Fibroblast of villous mesenchyme (primary cell): ENCODE measurements at places on chromosomes 1 and 21. TPM values are rescaled to one million over a fixed set of nuclear protein-coding genes. Genes with fewer than 3 reads are reported as not detected.

The CD34 gene
- 0.32 and 0.43 TPM in 2 replicates for total RNA-seq

The S100A7A gene
- total RNA-seq: not detected in 2 replicates

The ITLN1 gene
- total RNA-seq: not detected in 2 replicates

The TRIM67 gene
- not detected in 2 replicates for total RNA-seq

The CFAP45 gene
- 0.32 and 0.43 TPM in 2 replicates for total RNA-seq

The GBP4 gene
- total RNA-seq: 14.2 and 44.5 TPM in 2 replicates

DNA sequence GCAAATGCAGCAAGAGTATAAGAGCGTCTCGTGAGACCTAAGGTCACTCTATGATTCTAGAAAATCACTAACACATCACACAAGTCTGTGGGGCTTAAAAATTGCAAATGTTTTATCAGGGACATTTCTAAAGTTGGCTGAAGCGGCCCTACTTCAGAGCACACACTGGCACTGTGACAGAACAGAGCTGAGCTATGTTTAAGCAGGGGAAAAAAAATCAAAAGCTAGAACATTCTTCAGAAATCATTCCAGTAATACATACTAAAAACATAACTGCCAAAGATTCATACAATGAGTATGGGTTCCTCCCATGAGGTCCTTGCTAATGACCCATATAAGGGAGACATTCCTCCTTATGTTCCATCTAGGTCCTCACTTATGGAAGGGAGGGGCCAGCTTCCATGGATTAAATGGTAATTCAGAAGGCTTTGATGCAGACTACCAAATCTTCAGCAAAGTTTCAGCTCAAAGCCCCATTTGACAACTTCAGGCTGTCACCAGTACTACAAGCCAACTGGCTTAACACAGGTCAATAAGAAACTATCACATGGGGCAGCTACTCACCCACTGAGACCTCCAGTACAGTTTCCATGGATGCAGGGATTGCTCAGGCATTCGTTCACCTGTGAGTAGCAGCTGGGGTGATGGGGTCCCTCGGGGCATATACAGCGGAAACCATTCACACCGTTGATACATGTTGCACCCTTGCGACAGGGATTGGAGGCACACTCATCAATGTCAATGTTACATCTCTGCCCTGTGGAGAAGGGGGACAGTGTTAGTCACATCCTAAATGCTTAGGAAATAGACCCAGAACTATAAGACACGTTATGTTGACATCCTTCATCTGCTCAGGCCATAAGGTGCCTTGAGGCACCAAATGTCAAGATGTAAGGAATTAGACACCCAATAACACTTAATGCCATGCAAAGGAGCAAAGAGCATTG, 58.4 kb upstream of the ADAM30 start:
- no peak for DNase-seq

DNA sequence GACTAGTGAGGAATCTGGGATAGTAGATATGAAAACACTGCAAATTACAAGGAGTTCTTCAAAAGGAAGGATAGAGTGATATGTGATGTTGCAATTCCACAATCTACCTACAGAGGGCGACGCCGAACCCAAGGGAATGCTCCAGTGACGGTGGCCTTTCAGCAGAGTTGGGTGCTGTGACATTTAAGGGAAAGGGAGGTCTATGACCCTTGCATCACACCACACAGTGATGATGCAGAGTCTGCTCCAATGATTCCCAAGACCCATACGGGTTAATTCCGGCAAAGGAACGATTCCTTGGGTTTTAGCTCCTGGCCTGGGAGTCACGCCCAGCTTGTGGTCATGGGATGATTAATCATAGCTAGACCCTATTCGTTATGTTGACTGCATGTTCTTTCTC, 123.0 kb upstream of the IGSF21 start:
- no peak for DNase-seq

DNA sequence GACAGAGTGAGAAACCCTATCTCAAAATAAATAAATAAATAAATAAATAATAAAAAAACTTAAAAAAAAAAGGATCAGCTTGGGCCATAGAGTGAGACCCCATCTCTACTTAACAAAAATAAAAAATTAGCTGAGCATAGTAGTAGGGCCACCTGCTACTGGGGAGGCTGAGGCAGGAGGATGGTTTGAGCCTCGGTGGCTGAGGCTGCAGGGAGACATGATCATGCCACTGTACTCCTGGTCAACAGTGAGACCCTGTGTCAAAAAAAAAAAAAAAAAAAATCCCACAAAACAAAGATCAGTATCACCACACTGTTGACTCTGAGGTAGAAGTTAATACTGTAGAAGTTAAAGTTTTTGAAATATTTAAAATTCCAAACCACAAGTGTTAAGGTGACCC, 29.1 kb downstream of the SLC16A1 start:
- DNase-seq: no peak

DNA sequence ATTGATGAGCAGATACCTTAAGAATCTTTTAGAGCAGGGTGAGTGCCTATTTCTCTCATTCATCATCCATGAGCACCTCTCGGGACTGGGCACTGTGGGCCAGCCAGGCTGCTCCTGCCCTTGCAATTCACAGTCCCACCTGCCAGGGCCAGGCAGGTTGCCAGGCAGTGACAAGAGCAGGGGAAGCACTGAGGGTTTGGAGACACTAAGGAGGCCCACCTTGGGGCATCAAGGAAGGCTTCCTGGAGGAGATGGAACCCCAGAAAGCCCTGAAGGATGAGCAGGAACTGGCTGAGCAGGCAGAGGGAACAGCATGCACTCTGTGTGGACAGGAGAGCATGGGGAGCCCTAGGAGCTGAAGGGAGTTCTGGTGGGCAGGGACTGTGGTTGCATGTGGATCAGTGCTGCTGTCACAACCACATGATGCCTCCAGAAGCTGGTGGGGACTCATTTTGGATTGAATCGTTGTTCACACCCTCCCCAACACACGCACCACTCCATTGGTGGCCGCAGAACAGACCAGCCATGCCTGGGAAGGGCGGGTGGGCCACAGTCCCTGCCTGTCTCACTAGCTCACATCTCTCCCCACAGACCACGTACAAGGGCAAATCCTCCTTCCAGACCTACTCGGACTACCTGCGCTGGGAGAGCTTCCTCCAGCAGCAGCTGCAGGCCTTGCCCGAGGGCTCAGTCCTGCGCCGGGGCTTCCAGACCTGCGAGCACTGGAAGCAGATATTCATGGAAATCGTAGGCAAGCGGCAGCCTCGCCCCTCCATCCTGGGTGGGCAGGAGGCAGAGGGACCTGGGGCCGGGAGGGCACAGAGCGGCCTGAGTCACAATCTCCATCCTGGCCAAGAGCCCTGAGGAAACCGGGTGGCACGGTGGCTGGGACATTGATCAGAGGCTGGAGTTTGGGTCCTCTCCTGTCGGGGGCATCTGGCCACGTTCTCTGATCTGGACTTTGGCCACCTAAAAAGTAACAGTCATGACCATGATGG, 55.1 kb downstream of the DISP3 start:
- DNase-seq: no peak

GRCh38 chr1:40899230-40899870, 37.2 kb upstream of the CITED4 start:
- no peak for DNase-seq

GRCh38 chr1:111736548-111737215, 2.5 kb downstream of the INKA2 start:
- no peak for DNase-seq

DNA sequence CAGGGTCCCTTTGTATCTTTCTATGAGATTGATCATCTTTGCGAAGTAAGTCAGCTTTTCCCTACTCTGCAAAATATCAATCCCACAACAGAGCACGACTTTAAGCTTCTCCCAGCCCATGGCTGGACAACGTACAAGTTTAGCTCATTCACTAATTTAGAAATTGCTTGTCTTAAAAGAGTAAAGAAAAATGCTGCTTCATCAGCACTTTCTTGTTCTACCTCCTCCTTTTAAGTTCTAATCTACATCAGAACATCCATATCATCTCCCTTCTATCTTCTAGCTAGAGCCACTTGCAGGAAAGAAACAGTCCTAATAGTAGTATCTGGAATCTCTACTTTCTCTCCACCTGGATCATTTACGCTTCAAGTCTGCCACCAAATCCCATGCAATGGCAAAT, 441.2 kb upstream of the ESRRG start:
- no peak for DNase-seq

GRCh38 chr1:176656257-176656995, 193.5 kb downstream of the PAPPA2 start:
- peak; percentile 22 for DNase-seq

- peak; percentile 25 for DNase-seq
These were observed 27.9 kb downstream of the NRDC start for GRCh38 chr1:51850420-51851223.
